ENCODE measurements at places on chromosomes 11 and 22.

GRCh38 chr11:77127920-77128691 is at the start of gene MYO7A:
Gene MYO7A, plus strand, starts transcription at chr11:77128246. Its CDS starts 2,389 bp downstream, at chr11:77130635.
- DNase-seq, result no peak

DNA sequence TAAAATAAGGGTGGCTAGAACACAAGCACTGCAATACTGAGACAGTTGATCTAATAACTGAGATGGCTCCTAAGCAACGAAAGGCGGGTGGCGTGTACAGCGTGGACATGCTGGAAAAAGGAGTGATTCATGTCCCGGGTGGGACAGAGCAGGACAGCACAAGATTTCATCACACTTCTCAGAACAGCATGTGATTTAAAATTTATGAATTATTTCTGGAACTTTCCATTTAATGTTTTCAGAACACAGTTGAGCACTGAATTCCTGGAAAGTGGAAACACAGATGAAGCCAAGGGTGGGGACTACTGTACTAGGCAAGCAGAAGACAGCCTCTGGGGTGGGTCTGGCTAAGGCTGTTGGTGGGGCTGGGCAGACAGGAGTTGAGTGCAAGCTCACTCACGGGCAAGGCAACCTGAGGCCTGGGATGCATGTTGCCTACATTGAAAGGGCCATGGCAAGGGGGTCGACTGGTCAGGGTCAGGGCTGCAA is 165.6 kb upstream of the DDI1 start:
- no peak for DNase-seq

GRCh38 chr11:114279792-114280546 is 16.2 kb upstream of the NNMT start:
- no peak for DNase-seq

GRCh38 chr22:47847131-47847890 is 1084.9 kb downstream of the TBC1D22A start:
- no peak for DNase-seq

GRCh38 chr11:76156971-76157427 is 49.3 kb downstream of the WNT11 start:
- DNase-seq, result no peak

DNA sequence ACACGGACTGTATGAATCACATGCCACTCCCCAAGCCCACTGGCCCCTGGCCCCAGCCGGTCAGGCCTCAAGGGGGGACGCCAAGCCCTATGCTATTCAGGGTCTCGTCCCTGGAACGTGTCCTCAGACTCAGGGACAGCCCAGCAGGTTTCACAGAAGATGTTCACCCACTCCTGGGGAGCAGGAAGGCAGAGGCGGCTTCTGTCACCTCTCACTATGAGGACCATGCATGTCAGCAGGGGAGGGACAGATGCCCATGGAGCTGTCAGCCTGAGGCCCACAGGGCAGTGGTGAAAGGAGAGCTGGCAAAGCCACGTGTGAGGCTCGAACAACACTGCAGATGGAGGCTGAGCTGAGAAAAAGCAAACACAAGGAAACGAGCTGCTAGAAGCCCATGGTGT is 192.0 kb downstream of the SHANK2 start:
- DNase-seq, result no peak

DNA sequence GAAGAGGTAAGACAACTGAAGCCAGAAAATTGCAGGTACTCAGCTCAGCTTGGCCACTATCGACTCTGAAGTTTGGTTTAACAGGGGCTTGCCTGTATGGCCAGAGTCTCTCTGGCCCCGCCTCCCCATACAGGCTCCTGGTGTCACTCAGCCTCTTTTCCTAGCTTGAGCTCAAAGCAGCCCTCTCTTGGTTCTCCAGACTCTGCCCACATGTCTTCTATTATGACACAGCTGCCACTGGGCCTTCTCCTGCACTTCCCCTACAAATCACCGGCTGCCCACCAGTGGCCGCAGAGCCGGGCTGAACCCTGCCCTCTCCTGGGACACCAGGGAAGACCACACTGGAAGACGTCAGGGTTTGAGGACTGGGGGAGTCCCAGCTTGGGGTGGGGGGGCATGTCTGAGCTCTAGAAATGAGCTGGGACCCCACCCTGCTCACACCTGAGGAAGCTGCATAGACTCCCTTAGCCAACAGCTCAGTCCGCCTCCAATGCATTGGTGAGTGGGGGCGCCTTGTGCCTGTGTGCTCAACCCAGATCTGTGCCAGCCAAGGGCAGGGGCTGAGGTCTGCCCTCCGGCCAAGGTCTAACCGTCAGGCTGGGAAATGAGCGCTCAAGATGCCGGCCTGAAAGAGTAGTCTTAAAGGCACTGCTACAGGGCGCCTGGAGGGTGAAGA is 94.4 kb upstream of the LMO1 start:
- no peak for DNase-seq

DNA sequence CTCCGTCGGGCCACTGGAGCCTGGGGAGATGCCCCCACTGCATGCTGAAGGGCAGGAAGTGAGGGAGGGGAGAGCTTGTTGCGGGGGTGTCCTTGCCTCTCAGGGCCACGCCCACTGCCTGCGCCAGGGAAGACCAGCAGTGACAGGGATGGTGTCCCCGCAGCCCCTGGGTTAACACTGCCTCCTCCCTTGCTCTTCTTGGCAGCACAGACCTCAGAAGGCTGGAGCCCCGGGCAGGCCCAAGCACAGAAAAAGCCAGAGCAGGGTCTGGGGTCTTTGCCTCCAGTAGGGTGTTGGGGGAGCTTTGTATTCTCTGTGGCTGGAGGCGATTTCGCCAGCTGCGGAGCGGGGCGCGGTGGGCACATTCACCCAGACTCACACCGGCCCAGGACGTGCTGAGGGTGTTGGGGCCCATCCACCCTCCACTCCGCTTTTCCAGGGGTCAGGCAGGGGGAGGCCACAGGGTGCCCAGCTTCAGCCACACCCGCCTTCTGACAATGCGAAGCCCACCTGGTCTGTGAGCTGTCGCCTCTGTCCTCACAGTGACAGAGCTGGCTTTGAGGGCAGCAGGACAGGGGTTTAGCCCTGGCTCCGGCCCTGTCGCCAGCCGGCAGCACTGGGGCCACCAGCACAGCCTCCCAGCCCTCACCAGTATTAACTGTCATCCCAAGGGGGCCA is 83.7 kb downstream of the CDKN1C start:
- no peak for DNase-seq

- DNase-seq, result no peak
These were observed 37.9 kb downstream of the DDIAS start for GRCh38 chr11:82939456-82939855.

- DNase-seq, result no peak
These were observed 742.3 kb downstream of the DLG2 start for GRCh38 chr11:84884836-84885235.

- DNase-seq, result no peak
These were observed 98.7 kb upstream of the SORL1-AS1 start for GRCh38 chr11:121551463-121551862.

DNA sequence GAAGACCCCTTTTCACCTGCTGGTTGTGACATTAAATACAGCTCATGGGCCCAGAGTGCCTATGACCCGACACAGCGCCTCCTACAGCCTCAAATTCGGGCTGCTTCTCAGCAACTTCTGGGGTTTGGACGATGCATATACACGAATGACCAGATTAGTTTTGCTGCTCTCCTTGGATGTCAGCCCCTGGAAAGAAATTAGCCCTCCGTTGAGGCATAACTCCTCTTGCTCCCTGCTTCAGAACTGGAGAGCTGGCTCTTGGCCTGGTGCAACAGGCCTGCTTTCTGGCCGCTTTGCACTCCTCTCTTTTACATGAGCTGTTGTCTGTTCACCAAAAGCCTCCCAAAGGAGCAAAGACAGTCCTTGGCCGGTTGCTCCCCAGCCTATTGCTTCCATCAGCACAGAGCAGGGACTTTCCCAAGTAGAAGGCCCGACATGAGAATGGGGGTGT is 3.3 kb downstream of the TECTA start:
- DNase-seq, result no peak

DNA sequence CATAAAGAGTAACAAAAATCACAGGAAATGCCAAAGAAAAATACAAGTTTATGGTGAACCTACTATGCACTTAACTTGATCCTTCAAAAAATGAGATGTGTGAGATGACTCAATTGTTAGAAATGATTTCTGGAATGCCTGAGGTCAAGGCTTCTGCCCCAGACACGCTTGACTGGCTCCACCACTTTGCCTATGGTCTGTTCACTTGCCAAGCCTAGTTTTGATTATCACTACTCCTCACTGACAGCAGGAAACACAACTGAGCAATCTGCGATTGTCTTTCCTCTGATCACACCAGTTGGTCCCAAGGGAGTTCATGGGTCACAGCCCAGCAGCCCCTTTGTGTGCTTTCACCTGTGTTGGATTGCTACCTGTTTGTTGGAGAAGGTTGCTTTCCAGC is 20.6 kb upstream of the PRDM10 start:
- no peak for DNase-seq

DNA sequence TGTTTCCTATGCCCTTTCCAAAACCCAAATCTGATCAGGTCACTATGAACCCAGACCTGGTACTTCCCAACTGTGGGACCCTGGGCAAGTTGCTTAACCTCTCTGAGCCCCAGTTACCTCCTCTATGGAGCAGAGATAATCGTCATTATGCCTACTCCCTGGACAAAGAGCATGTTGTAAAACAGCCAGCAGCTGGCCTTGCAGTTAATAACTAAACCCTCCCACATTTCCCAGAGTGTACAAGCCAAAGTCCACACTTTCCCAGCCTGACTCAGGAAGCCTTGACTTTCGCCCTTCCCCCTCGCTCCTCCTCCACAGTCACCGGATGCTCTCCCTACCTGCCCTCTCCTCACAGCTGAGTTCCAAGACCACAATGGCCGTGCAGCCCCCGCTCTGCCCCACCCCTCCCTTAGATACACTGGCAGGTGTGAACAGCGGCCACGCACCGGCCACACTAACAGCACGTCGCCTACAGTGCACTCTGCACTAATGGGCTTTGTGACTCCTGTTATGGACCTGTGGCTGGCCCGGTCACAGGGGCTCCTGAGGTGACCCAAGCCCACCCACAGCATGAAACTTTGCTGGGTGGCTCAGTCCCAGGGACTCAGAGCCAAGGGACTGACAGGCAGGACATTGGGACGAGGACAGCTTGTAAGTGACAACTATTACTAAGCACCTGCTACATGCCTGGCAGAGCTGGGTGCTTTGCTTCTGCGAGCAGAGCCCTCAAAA is 15.6 kb upstream of the MFNG start:
- DNase-seq, result no peak

GRCh38 chr22:45976254-45977002 is 534 bp downstream of the WNT7B start:
- DNase-seq, result no peak

- no peak for DNase-seq
These were observed 259.7 kb downstream of the KIRREL3 start for GRCh38 chr11:126740846-126741245.

DNA sequence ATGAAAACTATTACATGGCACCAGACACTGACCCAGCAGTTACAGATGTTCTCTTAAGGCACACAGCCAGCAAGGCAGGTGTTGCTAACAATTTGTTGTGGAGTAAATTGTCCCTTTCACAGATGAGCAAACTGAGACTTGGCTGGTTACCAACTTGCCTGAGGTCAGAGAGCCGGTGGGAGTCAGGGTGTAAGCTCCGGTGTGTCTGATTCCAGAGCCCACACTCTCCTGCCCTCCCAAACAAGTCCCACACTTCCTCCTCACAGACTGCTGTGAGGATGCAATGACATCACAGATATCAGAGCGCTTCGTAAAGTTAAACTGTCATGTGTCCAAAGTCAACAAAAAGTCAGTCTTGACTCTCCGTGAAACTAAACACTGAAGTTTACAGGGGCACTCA is 12.5 kb downstream of the GDPD5 start:
- DNase-seq, result no peak

GRCh38 chr11:27204529-27204928 is 158.5 kb downstream of the CCDC34 start:
- no peak for DNase-seq

- DNase-seq, result no peak
These were observed 622.2 kb downstream of the BRD1 start for GRCh38 chr22:49205483-49205800.

DNA sequence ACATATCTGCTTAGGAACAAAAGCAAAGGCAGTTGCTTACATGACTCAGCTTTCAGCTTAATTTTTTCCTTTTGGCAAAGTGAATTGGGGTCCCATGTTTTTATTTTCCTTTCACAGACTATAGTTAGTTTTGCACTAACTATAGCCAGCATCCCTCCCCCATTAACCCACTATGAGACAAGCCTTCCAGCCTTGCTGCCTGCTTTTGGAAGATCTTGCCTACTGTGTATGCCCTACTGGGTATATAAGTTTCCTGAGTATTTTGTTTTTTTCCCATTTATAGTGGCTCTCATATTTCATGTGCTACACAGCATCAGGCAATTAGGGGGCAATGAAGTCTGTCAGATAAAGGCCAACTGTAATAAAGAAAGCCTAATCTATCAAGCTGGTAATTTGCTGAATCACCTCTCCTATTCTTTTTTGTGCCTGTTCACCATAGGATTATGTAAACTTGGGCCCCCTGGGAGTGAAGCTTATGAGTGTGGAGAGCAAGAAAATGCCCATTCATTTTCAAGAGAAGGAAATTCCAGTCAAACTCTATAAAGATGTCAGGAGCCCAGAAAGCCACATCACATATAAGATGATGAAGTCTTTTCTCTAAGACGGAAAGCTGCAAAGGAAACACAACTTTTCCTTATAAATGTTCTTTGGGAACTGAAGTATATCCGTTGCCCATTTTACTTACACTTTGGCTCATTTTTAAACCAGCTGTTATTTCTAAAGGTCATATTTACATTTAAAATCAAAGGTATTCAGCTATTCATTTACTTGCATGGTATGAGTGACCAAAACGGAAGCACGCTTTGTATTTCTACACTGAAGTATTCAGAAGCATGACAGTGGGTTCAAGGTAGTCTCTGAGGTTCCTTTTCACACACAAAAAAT is 64.0 kb downstream of the CCDC83 start:
- no peak for DNase-seq

DNA sequence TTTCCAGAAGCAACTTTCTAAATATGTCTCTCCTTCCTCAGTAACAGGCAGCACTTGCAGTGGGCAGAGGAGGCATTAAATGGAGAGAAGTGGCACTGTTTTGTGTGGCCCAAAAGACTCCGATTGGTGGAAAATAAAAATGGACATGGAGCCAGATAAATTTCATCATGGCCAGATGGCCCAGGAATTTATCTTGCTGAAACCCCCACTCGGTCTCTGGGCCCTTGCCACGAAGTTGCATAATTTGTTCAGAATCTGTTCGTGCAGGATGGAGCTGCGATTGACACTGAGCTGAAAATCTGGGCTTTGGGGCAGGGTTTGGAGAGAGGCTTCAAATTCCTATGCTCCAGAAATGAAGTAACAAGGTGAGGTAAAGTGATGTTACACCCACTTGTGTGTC is 65.5 kb downstream of the C11orf91 start:
- no peak for DNase-seq

DNA sequence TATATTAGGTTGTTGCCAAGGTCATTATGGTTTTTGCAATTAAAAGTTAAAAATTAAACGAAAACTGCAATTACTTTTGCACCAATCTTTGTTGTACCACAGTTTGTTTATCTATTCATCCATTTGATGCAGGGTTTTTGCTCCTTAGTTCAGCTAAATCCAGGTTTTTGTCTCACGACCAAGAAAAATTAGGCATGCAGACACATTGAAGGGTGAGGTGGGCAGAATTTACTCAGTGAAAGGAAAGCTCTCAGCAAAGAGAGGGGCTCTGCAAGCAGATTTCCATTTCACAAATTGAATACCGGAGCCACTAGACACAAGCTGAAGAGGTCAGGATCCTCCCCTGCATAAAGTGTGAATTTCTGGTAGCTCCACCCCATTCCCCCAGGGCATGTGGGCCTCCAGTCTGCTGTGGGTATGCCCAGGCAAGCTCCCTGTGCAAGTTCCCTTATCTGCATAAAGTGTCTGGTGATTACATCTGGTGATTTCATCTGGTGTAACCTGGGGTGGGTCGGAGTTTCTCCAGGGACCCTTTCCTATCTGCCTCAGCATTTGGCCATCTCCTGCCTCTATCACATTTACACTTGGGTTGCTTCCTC is 33.3 kb downstream of the APOL6 start:
- no peak for DNase-seq
